Suppressor macrophage (primary cell): ENCODE measurements at places on chromosomes 2 and 18.

DNA sequence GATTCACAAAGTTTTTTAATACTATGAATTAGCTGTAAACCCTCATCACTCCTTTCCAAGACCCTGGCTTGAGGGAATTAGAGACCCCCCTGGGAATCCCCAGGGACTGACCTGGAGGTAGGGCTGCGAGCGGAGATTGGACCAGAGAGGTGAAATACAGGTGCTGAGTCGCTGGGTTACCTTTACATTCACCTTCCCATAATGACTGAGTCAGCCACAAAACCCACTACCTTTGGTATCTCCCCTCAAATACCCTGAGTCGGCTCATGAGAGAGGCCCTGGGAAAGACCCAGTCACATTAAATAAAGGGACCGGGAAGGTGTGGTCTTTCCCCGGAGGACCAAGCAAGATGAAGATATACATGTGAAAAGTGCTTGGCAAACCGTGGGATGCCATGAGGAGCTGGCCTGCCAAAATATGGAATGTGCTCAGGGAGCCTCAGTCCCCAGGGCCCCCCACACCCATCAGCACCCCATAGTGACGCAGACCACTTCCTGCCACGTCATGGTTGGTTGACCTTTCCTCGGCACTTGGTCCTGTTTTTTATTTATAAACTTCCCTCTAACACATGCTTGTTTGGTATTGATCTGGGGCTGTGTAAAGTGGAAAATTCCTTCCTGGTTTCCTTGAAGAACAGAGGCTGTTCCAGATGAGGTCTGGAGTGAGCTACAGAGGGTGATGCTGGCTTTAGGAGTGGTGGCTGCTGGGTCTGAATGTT is 51.4 kb downstream of the IL1RL2 start:
- peak; percentile 81 for DNase-seq

GRCh38 chr2:76444732-76445131 is 734.0 kb upstream of the GCFC2 start:
- no peak for DNase-seq

- DNase-seq = no peak
These were observed 24.3 kb upstream of the UBE2F start for GRCh38 chr2:237942513-237942899.

DNA sequence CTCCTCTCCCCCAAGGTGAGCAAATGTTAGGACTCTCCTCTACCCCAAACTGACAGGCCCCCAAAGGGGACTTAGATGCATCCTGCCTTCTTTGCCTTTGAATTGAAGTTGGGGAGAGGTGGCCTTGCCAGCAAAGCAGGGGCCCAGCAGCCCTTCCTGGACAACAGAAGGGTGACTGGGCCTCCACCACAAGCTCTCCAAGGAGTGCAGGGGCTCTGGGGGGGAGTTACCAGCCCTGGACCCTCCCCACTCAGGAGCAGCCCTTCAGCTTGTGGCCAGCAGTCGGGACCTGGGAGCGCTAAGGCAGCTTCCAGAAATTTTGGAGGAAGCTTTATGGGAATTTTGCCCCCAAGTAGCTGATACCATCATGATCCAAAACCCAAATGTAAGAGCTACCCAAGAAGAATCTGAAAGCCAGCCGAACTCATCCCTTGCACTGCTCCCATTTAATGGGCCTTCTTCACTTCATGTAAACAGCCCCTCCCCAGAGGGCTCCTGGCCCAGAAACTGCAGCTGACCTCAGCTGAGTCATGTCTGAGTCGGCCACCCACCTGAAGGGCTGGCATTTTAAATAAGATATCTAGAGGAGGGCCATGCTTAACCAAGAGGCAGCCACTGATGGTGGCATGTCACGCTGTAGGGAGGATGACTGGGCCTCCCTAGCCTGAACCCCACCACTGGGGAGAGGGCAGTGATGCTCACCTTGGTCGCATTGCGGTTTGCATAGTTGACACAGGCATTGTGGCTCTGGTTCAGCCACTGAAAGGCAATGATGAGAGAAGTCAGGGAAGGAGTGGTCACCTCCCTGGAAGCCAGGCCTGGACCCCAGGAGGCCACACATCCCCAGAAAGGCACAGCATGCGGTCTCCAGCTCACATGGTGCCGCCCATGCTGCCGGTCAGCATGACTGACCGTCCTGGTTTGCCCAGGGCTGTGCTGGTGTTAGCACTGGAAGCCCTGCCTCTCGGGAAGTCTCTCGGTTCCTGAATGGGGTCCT is 71.5 kb downstream of the SFXN5 start:
- DNase-seq = peak; percentile 20

DNA sequence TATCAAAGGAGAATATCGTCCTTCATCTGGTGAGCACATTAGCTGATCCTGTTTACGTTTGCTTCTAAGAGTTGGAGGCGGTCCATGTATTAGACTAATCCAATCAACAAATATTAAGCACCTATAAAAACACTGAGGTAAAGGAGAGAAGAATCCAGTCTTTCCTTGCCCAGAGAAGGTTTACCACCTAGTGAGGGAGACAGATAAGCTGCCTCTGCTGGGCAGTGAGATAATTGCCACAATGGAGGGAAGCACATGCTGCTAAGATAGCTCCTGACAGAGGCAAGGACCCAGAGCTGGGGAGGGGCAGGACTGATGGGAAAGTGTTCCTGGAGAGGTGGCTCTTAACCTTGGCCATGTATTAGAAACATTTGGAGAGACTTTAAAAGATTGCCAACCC is 36.7 kb upstream of the ST8SIA5 start:
- DNase-seq = no peak

- DNase-seq = no peak
These were observed 48.8 kb downstream of the ACVR1 start for GRCh38 chr2:157827377-157827776.

DNA sequence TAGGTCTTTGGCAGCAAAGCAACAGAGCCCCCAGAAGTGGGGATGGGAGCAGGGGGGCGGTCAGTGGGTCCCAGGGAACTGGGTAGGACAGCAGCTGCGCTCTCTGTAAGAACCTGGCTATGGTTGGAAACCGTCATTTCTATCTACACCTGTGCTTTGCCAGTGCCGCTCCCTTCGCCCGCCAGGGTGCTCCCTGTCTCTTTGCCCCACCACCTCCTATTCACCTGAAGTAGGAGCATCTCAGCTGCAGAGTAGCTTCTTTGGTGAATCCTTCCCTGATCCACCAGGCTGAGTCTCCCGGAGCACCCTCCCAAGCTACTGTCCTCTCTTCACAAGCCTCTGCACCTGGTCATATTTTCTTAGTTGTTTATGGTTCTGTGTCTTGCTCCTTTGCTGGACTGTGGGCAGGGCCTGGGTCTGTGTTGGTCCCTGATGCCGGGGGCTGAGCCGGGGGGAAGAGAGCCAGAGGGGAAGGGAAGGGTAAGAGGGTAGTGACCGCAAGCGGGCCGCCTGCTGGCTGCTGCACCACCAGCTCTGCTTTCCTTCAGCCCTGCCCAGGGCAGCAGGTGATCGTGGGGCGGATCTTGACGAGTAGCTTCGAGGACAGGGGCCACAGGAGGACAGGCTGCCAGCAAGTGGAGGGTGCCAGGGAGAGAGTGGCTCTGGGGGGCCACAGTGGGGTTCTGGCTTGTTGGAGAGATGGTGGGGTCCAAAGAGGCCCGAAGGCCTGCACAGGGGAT is 45.2 kb downstream of the INPP5D start:
- no peak for DNase-seq

DNA sequence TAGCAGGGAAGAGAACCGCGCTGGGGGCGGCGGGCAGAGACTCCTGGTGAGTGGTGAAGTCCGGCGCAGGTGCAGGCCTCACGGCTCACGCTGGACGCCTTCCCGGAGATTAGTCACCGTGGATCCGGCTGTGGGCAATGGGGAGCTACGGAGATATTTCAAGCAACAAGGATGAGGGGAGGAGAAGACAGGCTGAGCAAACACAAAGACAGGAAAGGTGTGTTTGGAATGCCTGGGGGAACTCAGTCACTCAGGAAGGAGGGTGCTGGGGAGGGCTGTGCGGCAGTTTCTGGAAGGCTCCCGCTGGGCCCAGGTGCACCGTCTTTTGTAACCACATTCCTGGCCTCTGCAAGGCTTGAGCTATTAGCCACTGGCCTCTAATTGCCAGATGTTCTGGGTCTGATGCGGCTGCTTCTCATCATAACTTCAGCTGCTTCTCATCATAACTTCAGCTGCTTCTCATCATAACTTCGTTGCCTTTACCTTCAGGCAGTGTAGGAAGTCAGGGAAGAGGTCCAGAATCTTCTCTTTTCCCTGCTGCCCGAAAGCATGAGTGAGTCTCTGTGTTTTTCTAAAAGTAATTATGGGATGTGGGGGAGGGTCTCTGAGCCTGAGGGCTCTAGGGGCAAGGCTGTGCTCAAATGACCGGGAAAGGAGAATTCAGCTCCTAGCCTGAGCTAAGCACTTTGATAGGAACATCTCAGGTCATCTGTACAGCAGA is 118.9 kb downstream of the PXDN start:
- DNase-seq = no peak

DNA sequence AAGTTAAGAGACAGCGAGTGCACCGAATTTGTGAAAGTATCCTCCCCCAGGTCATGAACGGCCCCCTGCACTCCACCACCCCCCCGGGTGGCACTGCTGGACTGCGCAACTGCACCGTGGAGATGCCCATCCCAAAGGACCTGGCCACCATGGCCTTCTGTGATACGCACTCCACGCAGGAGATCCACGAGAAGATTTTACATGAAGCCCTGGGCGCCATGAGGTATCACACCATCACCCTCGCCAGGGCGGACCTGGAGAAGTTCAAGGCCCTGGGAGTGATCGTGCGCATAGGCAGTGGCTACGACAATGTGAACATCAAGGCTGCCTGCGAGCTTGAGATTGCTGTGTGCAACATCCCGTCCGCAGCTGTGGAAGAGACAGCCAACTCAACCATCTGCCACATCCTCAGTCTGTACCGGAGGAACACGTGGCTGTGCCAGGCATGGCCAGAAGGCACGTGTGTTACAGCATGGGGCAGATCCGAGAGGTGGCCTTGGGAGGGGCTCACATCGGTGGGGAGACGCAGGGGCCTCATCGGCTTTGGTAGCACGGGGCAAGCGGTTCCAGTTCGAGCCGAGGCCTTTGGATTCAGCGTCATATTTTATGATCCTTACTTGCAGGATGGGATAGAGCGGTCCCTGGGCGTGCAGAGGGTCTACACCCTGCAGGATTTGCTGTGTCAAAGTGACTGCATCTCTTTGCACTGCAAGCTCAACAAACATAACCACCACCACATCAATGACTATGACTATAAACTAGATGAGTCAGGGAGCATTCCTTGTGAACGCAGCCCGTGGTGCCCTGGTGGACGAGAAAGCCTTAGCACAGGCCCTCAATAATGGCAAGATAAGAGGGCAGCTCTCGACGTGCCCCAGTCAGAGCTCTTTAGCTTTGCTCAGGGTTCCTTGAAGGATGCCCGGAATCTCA is 290.8 kb upstream of the MC4R start:
- no peak for DNase-seq

DNA sequence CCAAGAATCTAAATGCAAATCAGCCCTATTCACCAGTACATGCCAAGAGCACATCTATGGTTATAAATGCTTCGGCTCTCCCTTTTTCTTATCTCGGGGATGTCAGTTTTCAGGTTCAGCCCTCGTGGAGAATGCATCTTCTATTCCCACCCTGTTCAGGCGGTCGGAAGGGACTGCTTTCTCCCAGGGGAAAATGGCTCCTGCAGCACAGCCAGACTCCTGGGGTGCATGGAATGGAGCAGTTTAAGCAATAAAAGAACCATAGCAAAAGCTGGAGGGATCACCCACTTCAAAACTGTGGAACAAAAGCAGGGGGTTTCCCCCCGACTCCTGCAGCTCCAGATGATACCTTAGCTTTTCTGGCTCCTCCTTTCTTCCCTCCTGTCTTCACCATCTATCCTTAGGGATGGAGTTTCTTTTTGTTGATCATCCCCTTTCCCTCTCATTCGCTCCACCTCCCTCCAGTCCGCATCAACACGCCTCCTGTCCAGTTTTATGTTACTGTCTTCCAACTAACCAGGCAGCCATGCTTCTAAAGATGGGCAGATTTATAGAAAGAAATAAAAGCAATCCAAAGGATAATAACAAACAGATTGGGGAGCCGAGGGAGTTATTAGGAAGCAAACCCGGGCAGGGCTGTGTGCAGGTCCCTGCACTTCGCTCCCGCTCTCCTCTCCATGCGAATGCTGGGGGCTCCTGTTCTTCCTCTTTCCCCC is 356.2 kb upstream of the SMIM21 start:
- DNase-seq = no peak

- DNase-seq = no peak
These were observed 1622.7 kb upstream of the CELF4 start for GRCh38 chr18:39188278-39188677.

GRCh38 chr2:141929331-141930252 is 201.2 kb downstream of the LRP1B start:
- no peak for DNase-seq

DNA sequence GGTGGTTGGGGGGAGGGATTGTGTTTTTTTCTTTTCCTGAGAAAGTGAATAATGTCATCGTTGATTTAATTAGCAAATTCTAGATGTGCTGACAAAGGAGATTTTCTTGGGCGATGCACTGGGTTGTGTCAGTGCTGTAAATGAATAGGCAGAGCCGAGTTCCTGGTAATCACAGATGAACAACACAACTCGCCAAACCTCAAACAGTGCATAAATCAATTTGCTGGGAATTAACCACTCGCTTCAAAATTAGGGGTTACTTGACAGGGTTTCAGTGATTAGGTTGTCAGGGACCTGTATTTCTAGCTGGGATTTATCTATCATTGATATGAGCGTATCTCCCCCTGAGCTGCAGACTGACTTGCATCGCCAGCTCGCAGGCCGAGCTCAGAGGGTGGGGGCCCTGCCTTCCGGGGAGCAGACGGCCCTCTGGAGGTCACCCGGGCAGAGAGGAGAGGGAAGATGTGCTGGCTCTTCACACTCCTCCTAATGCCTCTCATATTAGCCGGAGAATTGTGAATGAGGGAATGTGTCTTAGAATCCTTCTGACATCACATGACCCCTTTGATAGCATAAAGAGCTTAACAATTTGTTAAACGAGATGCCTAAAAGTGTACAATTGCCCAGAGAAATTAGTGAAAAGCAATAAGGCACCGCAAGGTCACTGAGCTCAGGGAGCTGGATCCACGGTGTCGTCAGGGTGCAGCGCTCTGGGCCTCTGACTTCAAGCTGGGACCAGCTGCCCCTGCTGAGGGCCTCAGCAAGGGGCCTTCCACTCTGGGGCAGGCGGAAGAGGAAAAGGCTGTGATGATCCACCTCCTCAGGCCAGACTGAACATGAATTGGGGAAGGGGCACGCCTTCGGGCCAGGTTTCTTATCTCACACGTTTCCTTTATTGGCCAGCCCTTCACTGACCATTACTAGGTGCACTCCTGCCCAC is 48.9 kb downstream of the SMIM21 start:
- no peak for DNase-seq

GRCh38 chr2:131394147-131394931 is 30.4 kb upstream of the RAB6D start:
- no peak for DNase-seq

DNA sequence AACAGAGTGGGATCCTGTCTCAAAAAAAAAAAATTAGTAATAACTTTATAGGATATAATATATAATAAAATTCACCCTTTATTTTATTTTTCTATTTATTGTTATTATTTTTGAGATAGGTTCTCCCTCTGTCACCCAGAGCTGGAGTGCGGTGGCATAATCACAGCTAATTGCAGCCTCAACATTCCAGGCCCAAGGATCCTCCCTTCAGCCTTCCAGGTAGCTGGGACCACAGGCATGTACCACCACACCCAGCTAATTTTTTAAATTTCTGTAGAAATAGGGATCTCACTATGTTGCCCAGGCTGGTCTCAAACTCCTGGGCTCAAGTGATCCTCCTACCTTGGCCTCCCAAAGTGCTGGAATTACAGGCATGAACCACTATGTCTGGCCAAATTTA is 958 bp downstream of the C2orf92 start:
- DNase-seq = no peak

- DNase-seq = no peak
These were observed 862.0 kb upstream of the ID2 start for GRCh38 chr2:7819850-7820249.

- peak; percentile 89 for DNase-seq
These were observed 19.9 kb downstream of the ABCG5 start for GRCh38 chr2:43818761-43819160.
